ENCODE measurements at places on chromosomes 12 and 14.
A peak's percentile ranks its signal among the peaks of the same experiment; 100 is the strongest.

DNA sequence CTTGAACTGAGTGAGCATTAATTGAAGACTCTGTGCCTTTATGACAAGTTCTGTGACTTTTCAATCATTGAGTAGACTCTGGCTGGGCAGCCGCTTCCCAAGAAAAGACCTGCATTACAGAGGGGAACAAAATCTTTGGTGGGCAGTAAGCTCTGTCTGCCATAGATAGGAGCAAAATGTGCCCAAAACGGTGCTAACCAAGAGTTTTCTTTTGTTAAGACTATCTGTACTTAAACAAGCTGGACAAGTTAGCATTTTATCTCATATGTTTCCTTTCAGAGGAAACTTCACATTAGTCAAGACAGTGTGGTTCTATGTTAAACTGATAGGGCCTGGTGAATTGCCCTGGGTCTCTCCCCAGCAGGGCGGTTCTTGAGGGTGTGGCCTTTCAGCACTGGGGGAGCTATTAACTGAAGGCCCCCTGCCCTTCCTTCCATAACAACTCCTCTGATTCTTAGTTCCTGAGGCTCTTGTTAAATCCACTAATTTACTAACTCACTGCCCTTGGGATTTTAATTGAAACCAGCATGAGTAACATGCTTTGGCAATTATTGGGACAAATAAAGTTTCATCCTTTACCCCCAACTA lies 219.6 kb downstream of the KTN1 start:
- DNase-seq = no peak

GRCh38 chr14:59698793-59699192 lies 122.2 kb upstream of the CCDC175 start:
- no peak for DNase-seq

DNA sequence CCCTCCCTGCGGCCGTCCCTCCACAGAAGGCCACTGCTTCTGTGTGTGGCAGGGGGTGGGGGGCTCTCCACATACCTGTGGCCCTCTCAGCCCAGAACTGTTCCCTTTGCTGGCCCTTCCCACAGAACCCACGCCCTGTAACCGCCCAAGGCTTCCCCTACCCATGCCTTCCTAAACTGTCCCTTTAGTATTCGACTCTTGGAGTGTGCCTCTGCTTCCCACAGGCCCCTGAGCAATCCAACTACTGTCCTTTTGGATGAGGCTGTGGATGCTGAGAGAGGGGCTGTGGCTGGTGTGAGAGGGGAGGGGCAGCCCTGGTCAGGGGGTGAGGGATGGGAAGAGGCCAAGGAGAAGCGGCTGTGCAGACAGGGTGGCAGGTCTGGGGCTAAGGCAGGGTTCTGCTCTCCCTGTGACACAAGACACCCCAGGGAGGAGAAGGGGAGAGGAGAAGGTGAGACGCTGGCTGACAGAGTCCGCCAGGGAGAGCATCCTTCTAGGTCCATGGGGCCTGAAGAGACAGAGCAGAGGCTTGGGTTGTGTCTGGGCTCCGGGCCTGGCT lies 46.0 kb downstream of the DLK1 start:
- DNase-seq = no peak

DNA sequence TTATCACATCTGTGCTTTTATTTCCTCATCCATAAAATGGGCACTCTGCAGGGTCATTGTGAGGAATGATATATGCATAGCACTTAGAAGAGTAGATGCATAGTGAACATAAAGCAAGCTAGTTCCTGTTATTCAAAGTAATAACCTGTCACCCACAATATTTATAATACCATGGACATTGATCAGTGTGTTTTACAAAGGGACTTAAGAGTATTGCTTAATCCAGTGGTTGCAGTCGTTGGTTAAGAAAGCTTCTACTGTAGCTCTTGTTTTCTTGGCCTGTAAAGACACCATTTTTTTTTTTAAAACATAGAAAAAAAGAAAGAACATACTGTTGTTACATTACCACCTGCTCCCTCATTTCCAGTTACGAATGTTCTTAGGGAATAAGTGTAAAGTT lies 13.1 kb downstream of the METAP2 start:
- no peak for DNase-seq

DNA sequence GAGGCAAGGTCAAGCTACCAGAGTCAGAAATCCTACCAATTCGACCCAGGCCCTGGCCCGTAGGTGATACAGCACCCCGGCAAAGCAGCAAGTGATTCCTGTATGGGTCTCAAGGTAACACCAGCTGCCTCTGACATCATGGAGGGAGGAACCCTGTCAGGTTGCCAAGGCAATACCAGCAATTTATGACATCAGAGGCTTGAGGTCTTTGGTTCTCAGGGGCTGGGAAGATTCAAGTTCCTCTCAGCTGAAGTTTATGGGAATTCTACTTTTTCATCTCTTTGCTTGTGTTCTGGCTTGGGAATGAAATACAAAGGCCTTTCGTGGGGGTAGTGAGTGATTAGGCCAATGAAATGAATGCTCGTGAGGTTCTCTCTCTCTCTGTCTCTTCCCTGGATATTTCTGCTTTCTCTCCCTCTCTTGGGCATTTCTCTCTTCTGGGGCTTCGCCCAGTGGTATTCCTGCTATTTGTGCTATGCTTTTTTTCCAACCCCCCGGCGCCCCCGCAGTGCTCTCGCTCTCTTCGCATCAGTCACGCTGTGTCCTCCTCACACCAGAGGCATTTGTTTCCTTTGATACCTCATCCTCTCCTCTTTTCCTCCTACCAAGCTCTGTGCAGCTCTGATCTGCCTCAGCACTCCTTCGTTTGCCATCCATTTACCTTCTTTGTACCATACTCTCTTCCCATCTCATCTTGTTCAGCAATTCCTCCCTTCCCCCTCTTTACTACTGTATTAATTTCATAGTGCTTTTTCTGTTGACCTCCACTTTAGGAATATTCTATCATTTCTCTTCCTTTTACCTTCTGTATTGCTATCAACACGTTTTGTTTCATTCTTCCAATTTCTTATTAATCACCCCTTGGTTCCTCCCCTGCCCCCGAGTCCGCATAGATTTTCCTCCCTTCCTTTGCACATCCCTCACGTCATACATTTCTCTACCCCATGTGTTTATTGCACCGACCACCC lies 2.9 kb downstream of the ZFHX2 start:
- DNase-seq = peak; percentile 21

- no peak for DNase-seq
Observed at GRCh38 chr14:53137568-53138203, 15.4 kb downstream of the DDHD1 start.

DNA sequence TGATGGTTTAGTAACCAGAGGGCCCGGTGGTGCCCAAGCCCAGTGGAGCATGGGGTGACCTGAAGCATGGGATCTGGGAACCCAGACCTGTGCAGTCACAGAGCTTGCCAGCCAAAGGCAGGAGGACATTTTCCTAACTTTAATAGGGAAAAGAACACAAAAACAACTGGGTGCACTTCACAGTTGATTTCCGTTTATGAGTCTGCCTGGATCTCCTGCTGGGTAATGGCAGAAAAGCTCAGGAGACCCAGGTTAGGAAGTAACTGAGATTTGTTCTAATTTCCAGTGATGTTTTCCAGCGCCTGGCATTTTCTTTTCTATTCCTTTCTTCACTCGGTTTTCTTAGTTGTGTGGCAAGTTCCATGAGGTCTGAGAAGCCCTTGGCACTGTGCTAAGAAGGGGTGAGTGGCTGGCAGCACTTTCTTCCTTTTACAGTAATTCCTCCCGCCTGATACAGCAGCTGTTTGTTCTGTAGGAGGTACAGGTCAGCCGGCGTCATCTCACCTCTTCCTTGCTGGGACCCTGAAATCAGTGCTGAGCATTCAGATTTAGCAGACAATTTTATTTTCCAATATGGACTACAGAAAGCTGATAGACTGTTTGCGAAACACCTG lies 5.1 kb downstream of the CACNA1C start:
- DNase-seq = no peak

GRCh38 chr12:46369474-46370379 lies 2.8 kb downstream of the SLC38A2 start:
- no peak for DNase-seq

DNA sequence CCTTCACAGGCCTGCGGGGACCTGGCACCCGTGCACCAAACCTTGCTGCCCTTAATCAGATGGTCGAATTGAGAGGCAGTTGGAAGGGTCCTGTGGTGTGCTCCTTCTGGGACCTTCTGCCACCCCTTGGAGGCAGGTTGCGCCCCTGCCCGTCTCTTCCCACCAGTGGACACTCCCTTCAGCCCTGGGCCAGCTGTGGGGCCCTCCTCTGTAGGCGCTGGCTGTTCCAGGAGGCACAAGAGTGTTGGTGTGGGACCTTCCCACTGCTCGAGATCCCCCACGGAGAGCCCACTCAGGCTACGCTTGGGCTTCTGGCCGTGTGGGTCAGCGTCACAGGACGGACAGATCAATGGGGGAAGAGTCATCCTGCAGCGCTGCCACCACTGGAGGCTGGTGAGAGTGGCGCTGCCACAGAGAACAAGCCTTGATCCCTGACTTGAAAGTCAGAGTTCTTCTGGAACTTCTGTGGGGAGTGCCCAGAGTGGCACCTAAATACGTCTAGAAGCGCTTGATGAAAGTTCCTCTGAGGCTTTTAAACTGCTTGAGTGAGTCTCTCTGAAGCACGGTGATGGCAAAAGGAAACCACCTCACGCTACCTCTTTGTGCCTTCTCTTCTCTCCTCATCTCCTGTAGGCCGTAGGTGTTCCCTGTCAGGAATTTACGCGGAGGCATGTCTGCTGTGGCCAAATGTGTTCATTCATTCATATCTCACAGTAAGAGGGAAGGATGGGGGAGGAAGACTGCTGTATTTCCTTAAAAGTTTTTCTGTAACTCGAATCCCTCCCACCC lies 48.3 kb downstream of the TRAF3 start:
- no peak for DNase-seq

DNA sequence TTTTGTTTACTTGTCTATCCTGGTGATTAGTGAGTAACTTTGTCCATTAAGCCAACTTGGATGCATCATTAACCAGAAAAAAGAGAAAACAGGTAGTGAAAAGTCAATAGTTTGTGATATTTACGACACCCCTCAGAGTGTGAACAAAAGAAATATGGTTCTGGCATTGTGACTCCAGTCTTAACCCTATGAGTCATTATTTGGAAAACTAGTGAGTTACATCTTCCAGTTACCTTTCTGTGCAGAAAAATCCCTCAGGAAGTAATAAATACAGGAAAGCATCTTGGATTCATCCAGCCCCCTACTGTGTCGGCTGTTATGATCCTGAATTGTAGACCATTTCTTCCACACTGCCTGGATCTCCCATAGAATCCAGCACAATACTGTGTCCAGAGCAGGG lies 379.1 kb downstream of the GALC start:
- DNase-seq = no peak

DNA sequence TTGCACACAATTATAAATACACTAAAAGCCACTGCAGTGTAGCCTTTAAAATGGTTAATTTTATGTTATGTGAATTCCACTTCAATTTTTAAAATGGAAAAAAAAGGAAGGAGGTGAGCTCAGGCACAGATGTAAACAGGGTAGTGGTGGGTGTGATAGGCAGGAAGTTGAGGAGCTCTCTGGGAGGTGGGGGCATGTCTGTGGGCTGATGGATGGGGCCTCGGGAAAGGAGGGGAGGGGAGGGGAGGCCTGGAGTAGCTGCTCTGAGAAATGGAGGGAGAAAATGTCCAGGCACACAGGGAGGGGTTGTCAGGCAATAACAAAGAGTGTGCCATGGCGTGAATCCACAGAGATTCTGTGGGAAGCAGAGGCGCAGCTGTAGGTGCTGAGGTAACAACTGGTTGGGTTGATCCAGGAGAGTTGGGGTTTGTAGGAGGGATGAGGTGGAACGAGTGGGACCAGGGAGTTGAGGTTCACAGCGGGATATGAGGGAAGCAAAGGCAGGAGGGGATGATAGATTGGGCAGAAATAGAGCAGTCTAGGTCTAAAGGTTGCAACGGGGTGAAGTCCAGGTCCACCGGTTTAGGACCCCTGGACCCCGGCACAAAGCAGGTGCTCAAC lies 57.2 kb downstream of the LTBP2 start:
- DNase-seq = no peak

- no peak for DNase-seq
Observed at GRCh38 chr12:62849398-62849797, 85.6 kb downstream of the PPM1H start.

DNA sequence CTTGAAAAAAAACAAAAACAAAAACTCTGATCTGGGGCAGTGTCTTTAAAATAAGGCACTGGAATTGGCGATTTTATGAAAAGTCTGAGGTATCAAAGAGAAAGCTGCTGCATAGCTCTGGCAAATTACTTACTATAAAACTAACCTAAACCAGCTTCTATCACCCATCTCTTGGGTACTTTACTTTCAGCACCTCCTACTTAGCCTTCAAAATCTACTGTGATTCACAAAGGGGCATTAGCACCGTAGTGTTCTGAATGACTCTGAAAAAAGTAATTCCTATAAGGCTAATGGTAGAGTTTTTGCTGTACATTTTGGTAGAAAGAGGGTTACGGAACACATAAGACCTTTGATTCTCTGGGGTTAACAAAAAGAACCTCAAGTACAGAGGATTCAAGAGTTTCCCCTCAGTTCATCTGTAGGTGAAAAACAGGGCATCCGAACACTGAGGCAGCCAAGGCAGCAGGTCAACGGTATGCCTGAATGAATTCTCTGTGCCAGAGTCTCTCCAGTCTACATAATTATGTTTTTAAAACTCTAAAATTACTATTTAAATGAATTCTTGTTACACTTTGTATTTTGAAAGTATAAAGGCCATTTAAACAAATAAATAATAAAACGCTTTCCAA lies 101.5 kb downstream of the ELK3 start:
- DNase-seq = no peak

DNA sequence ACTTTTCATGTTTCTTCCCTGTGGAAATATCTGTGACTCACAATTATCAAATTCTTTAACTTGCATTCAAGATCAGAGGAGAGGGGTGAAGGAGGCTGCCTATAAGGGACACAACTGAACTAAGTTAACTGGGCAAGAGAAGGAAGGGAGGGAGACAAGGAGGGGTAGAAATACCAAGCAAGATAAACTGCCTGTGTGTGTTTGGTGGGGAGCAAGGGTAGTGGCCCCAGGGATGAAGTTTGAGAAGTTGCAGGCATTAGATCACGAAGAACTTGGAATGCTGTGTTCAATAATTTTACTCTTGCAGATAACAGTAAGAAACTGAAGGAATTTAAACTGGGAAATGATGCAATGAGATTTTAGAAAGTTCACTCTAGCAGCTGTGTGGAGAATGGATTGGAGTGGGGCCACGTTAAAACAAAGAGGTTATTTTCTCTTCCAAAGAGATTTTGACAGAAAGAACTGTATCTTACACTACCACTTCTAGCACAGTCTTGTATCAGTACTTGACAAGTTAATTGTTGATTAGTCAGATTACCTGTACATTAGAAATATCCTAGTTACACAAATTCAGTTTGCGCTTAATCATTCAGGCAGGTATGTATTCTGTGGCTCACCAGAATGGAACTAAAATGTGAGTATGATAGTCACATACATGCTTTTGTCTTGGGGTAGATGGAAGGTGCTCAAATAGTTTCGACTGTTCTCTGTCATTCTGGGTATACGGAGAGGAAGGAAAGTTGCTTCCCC lies 7.4 kb downstream of the PKP2 start:
- no peak for DNase-seq

GRCh38 chr12:128920468-128920867 lies 67.2 kb downstream of the GLT1D1 start:
- peak; percentile 13 for DNase-seq

GRCh38 chr14:102779574-102780315 lies 2.5 kb downstream of the TRAF3 start:
- no peak for DNase-seq

GRCh38 chr12:130987151-130987931 lies 33.6 kb downstream of the ADGRD1 start:
- no peak for DNase-seq

Measured in AG08395 (cell line).